Activated CD4-positive, alpha-beta T cell treated with anti-CD3 and anti-CD28 coated beads, Interleukin-2, amount 50 U/mL, for 24 hours (primary cell): ENCODE measurements at places on chromosomes 11 and 22.
A peak's percentile ranks its signal among the peaks of the same experiment; 100 is the strongest.

GRCh38 chr11:98036810-98037209 is 983.9 kb upstream of the CNTN5 start:
- DNase-seq = no peak

DNA sequence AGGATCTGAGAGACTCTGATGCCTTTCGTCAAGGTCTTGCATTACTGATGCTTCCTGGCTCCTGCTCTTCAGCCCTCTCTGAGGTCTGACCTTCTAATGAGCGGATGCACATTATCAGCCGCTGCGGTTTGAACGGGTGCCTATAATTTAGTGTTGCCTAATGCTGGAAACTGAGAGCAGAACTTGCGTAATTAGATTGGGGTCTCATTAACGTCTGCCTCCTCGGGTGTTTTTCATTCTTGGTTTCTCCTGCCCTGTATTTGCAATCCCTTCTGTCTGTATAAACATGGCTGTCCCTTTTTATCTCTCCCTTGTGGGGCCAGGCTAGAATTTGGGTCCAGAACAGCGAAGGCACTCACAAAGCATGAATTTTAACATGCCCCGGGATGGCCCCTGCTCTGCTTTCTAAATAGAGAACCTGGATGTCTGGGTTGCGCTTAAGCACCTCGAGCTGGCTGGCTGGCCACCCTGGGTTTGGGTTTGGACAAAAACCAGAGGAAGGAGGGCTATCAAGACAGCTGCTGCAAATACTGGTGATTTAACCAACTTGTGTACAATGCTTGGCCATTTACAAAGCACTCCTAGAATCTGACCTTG is 118.6 kb downstream of the TIMP3 start:
- no peak for DNase-seq

DNA sequence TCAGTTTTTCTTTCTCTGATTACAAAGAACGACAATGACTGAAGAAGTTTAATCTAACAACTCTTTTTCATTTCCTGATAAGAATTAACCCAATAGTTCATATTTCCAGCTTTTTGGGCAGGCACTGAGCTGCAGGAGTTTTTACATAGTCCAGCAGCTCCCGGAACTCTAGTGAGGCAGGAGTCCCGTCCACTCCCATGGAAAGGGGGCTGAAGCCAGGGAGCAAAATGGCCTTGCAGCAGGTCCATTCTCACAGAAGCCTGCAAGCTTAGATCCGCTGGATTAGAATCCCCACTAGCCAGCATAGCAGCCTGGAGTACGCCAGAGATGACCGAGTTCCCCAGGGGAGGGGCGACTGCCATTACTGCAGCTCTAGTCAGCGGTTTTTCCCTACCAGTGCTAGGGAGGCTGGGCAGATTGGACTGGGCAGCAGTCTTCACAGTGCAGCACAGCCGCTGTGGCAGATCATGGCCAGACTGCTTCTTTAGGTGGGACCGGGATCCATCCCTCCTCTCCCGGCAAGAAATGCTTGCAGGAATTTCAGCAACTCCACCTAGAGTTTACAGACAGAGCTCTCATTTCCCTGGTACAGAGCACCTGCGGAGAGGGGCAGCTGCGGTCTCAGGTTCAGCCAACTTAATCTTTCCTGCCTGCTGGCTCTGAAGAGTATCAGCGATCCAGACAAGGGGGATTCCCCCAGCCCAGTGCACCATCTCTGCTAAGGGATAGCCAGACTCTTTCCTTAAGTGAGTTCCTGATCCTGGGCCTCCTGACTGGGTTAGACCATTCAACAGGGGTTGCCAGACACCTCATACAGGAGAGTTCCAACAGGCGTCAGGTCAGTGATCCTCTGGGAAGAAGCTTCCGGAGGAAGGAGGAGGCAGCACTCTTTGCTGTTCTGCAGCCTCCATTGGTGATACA is 742 bp upstream of the CASP4 start:
- no peak for DNase-seq

- no peak for DNase-seq
These were observed 2.9 kb downstream of the E2F8 start for GRCh38 chr11:19237813-19238212.

DNA sequence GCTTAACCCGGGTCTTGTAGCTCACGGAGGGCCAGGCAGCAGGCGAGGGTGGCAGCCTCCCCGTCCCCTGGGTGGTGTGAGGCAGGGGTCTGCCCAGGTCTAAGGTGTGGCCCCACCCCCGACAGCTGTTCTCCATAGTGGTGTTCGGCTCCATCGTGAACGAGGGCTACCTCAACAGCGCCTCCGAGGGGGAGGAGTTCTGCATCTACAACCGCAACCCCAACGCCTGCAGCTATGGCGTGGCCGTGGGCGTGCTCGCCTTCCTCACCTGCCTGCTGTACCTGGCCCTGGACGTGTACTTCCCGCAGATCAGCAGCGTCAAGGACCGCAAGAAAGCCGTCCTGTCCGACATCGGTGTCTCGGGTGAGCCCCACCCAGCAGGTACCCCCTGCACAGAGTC is 24.4 kb downstream of the SYNGR1 start:
- DNase-seq = no peak

- no peak for DNase-seq
These were observed 37.1 kb upstream of the IL17RA start for GRCh38 chr22:17047656-17048055.

DNA sequence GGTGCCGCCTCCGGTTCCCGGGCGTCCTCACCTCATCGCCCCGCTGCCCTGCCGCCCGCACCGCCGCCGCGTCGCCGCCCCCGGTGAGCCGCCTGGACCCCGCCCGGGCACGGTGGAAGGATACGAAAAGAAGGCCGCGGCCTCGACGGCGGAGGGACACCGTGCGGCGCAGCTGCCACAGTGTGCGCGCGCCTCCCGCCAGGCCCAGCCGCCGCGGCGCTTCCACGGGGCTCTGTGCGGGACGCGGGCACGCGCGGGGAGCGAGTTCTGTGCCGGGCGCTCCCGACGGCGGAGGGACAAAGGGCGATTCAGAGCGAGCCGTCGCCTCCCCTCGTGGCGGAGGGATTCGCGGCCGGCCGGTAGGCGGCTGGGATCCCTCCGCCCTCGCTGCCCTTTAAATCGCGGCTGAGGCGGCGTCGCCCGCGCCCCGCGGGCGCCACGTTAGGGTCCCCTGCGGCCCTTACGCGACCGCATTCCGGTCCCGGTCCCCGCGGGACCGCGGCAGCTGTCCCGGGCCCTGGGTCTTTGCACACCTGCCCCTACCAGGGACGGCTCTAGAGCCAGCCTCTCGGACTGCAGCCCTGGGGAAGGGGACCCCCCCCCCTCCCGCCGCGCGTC is 568 bp upstream of the KMT5B start:
- peak; percentile 70 for DNase-seq

DNA sequence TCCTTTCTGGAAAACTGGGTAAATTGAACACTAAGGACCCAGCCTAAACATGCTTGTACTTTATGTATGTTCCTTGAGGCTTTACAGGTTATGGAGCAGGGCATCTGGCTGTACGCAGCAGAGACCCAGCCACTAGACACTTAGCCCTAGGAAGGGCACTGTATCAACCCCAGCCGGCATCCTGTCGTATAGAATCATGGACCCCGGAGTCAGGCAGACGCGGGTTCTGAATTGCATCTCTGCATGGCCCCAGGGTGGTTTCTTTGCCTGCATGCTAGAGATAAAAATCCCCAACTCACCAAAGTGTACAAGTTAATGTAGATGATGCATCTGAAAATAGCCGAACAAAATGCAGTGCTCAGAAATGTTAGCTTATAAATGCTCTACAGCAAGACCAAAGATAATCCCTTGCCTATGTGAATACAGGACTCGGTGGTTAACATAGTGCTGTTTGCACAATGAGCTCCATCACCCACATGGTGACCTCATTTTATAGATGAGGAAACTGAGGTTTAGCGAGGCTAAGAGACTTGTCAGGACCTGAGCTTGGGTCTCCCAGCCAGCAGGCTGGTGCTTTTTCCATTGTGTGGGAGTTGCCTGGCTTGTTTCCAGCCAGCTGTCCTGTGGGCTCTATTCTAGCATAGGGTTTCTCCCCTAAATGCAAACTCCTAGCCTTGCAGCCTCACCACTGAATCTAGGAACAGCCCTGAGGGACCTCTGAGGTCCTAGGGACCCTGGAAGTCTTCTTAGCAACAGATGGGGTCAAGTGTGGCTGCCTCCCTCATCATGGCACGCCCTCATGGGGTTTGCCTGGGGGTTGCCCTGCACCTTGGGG is 7.3 kb downstream of the CD6 start:
- DNase-seq = peak; percentile 79

- DNase-seq = no peak
These were observed 49.1 kb downstream of the RTN4R start for GRCh38 chr22:20218987-20219386.

DNA sequence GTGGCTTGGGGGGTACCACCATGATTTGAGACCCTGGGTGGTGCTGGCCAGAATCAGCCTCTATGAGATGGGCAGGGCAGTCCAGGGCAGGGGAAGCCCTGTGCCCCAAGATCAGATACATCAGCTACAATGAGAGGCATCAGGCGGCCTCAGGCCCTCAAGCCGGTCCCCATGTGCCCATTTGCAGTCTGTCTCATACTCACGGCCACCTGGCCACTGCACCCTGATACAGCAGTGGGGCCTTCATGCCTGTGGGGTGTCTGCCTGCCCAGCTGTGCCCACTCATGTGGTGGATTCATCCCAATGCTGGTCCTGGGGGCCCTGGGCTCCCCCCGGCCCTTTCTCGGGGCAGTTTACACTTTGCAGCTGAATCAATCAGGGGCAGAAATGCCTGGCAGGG is 42.4 kb upstream of the KCNQ1OT1 start:
- no peak for DNase-seq

DNA sequence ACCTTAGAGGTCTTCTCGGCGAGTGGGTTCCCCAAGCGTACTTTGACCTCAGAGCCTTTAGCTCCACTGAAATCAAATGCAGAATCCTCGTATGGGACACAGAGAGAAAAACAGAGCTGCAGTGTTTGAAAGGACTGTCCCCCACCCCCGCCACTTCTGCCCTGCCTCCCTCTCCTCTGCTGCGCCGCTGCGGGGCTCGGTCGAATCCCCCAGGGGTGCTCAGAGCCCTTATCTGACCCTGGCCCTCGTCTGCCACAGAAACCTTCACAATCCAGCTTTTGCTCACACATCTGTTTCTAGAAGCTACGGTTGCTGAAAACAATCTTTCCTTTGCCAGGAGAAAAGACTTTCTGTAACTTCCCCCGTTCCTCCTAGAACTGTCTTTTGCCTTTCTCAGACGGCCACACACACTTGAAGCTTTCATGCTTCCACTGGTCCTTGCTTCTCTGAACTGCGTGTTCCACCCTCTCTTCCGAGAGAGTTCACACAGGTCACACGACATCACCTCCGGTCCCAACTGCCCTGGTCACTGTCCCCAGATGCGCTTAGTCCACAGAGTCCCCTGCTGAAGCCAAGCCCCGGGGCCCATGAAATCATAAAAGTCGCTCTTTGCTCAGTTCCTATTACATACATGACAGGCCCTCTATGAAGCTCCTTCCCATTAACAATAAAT is 3.7 kb downstream of the SMIM35 start:
- no peak for DNase-seq

DNA sequence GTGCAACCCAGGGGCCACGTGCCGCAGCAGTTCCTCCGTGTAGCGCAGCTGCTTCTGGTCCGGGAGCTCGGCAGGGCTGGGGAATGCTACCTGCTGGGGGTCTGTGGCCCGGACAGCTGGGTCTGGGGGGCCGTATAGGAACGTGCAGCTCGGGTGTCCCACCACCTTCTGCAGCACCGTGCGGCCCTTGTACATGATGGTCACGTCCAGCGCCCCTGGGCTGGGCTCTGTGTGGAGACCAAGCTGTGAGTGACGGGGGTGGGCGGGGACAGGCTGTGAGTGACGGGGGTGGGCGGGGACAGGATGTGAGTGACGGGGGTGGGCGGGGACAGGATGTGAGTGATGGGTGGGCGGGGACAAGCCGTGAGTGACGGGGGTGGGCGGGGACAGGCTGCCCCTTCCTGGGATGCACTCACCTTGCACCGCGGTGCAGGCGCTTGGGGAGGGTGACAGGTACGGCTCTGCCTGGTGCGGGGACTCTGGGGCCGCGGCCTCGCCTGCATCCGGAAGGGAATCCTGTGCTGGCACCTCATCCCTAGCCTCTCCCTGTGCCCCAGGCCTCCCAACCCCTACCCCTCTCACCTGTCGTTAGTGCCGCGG is 2.3 kb downstream of the IRF7 start:
- peak; percentile 75 for DNase-seq

- no peak for DNase-seq
These were observed 203.6 kb upstream of the CHORDC1 start for GRCh38 chr11:90426442-90426841.

GRCh38 chr11:19712281-19713195 is at the start of gene NAV2:
NAV2 (plus strand) TSS chr11:19712837; CDS start chr11:19713696, 859 bp downstream.
- peak; percentile 43 for DNase-seq

GRCh38 chr22:33669746-33670145 is 250.5 kb downstream of the LARGE1 start:
- DNase-seq = no peak

GRCh38 chr11:47264521-47264920 is 5.4 kb upstream of the MADD start:
- no peak for DNase-seq

GRCh38 chr22:20249797-20250354 is 18.2 kb downstream of the RTN4R start:
- no peak for DNase-seq

DNA sequence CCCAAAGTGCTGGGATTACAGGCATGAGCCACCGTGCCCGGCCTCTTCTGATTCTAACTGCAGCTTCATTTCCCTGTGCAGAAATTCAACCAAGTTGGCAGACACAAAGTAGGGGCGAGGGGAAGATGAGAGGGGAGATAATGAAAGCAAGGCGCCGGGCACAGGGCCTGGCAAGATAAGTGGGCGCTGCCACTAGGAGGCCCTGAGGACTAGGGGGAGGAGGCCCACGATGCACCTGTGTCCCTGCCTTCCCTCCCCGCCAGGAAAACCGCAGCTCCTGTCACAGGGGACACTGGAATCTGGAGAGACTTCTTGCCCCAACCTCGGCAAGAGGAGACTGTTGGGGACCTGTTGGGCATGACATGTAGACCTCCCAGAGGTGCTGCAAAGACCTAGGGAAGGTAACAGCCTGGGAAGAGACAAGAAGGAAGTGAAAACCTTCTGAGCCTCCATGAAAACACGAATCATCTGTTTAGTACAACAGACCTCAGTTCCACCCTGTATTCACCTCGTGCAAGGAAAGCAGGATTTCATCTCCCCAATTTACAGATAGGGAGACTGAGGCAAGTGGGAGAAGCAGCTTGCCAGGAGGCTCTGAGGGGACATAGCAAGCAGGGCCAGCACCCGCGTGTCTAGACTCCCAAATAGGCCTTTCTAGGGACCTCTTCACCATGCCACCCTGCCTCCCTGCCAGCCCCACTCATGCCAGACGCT is 3.1 kb upstream of the LGALS1 start:
- DNase-seq = no peak

DNA sequence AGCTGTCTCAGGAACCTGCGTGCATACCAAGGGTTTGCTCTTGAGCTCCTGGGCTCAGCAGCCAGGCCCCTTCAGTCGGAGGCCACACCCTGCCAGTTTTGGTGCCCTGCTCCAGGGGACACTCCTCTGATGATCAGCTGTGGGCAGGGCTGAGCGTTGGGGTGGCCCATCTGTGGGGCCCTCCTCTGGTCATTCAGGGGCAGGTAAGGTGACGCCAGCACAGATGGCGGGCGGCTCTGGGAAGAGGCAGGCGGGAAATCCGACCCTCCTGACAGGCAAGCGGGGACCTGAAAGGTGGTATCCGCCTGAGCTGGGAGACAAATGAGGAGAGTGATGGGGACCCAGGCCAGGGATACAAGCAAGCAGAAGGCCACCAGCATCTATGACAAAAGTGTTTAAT is 3.8 kb upstream of the MFNG start:
- DNase-seq = no peak
